ENCODE measurements at places on chromosomes 16 and 17. TPM values are rescaled to one million over a fixed set of nuclear protein-coding genes. Genes with fewer than 3 reads are reported as not detected.
A peak's percentile ranks its signal among the peaks of the same experiment; 100 is the strongest.

- no peak overlapping the region for H3K27ac ChIP-seq
- peaks cover 1% of the 10 kb centered on the region for H3K4me1 ChIP-seq
- H3K27me3 ChIP-seq, result no peaks in the 10 kb centered on the region
- no peak for DNase-seq
Measured at GRCh38 chr17:44687756-44688155, 1.8 kb downstream of the CCDC43 start.

- H3K27ac ChIP-seq, result peak overlapping the region; percentile 24
- no peak overlapping the region for H3K4me3 ChIP-seq
- H3K4me1 ChIP-seq, result peaks cover 34% of the 10 kb centered on the region
- H3K27me3 ChIP-seq, result no peaks in the 10 kb centered on the region
- DNase-seq, result no peak
Measured at GRCh38 chr16:65727534-65728137, 605.8 kb upstream of the CDH11 start.

DNA sequence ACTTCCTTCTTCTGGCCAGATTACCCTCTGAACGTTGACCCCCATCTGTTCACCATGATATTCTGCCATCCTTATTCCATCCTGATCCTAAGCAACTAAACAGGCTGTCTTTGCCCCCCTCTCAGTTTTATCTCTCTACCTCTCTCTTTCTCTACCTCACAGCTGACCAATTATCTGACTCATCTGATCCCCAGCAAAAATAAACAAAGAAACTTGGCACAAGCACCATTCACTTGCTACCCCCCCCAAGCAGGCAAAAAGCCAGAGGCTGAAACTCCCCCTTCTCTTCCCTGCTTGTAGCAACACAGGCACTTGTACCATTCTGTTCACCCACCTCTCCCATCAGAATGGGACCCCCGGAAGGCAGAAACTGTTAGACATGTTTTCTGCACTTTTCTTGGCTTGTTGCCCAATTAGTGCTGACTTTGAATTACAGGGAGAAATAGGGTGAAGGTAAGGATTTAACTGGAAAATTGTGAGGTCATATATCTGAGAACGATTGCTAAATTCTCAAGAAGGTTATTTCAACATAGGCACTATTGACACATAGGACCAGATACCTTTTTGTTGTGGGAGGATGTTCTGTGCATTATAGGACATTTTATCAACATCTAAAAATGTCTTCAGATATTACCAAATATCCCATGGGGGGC is 163.2 kb downstream of the TOX3 start:
- H3K27me3 ChIP-seq, result no peaks in the 10 kb centered on the region
- no peak overlapping the region for H3K27ac ChIP-seq
- no peaks in the 10 kb centered on the region for H3K4me1 ChIP-seq
- H3K4me3 ChIP-seq, result no peak overlapping the region

- no peaks in the 10 kb centered on the region for H3K27me3 ChIP-seq
- DNase-seq, result peak; percentile 13
- peak overlapping the region; percentile 13 for H3K27ac ChIP-seq
- H3K36me3 ChIP-seq, result no peaks in the 10 kb centered on the region
Measured at GRCh38 chr17:6853764-6854442, 22.4 kb upstream of the TEKT1 start.

- H3K4me3 ChIP-seq, result no peak overlapping the region
- H3K36me3 ChIP-seq, result peaks cover 9% of the 10 kb centered on the region
- H3K27me3 ChIP-seq, result peaks cover 38% of the 10 kb centered on the region
- H3K4me1 ChIP-seq, result no peaks in the 10 kb centered on the region
- H3K27ac ChIP-seq, result peak overlapping the region; percentile 23
Measured at GRCh38 chr16:86480444-86480843, 29.9 kb upstream of the FOXF1 start.

DNA sequence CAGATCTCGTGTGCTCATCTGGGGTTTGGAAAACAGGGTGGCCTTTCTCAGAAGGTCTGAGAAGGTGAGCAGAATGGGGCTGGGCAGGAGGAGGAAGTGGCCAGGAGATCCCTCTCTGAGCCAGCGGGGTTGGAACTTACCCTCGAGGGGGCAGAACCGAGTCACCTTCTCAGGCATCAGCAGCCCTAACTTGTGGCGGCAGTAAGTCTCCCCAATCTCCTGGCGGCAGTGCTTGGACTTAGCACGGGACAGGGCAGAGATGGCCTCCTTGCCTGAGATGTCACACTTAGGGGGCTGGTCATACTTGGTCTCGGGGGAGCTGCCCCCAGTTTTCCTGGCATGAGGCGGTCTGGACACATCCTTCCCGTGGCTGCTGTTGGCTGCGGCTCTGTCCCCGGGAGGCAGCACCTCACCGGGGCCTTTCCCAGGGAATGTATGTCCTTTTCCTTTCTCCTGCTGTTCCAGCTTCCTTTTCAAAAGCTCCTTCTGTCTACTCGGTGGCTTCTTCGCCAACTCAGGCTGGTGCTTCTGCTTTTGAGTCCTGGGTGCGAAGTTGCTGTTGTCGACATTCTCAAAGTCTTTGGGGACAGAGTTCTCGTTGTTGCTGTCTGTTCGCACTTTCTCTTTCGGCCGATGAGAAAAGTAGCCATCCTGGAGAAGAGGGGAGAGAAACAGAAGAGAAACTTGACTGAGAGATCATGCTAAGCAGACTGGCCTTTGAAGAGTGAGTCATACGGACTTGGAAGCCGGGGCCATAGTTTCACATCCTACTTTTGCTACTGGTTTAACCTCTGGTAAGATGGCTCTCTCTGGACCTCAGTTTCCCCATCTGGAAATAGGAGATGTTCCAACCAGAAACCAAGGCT is 211.7 kb downstream of the XYLT1 start:
- H3K36me3 ChIP-seq, result no peaks in the 10 kb centered on the region
- H3K27me3 ChIP-seq, result no peaks in the 10 kb centered on the region

DNA sequence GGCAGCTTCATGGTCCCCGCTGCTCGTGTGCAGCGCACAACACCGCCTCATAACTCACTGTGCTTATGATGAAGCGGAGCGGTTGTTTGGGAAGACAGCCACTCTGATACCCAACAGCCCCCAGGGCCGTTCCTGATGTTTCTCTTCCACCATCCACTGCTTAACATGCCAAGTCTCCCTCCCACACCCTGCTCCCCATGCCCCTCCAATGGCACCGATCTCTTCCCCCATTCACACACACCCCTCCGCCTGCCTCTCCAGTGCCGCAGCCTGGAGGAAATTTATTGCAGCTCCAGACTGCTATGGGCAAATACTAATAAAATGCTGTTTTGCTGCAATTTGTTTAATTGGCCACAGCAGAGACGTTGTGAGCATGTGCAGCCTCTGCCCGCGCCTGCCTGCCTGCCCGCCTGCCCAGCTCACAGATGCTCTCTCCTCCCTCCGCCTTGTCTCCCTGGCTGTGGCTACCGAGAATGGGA is 80.3 kb upstream of the LHX1 start:
- H3K27ac ChIP-seq, result no peak overlapping the region
- no peaks in the 10 kb centered on the region for H3K4me1 ChIP-seq
- H3K27me3 ChIP-seq, result peaks cover 3% of the 10 kb centered on the region
- no peak for DNase-seq

DNA sequence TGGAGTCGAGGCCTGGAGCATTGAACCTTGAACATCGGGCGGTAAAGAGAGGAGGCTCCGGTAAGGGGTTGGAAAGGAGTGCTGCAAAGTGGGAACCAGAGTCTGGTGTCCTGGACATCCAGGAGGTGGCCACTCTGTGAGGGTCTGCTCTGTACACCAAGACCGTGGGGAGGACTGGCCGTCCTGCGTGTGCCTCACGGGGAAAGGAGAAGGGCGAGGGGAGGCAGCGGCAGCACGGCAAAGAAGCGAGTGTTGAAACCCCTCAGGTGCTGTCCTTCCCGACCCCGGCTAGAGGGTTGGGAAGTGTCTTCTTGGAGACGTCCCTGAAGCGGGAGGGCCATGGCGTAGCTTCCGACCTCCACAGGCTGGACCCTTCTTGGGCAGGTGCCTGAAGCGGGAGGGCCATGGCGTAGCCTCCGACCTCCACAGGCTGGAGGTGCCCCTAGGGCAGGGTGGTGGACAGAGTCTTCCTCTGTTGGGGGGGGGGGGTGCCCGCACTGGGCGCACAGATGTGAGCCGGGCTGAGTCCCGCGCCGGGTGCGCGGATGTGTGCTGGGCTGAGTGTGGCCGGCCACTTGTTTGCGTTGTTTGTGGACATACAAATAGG is 42.0 kb downstream of the FOXK2 start:
- H3K27ac ChIP-seq, result no peak overlapping the region
- DNase-seq, result no peak
- H3K36me3 ChIP-seq, result peaks cover 6% of the 10 kb centered on the region
- H3K4me1 ChIP-seq, result peaks cover 13% of the 10 kb centered on the region
- H3K27me3 ChIP-seq, result no peaks in the 10 kb centered on the region

- DNase-seq, result no peak
- no peaks in the 10 kb centered on the region for H3K4me1 ChIP-seq
- no peak overlapping the region for H3K27ac ChIP-seq
- no peaks in the 10 kb centered on the region for H3K36me3 ChIP-seq
Measured at GRCh38 chr17:50576864-50577263, 16.3 kb downstream of the CACNA1G start.

DNA sequence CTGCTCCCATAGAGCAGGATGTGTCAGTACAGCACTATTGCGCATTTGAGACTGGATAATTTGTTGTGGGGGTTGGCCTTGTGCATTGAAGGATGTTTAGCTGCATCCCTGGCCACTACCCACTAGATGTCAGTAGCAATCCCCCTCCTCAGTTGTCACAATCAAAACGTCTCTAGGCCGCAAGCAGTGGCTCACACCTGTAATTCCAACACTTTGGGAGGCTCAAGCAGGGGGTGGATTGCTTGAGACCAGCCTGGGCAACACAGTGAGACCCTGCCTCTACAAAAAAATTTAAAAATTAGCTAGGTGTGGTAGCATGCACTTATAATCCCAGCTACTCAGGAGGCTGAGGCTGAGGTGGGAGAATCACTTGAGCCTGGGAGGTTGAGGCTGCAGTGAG is 48.4 kb downstream of the CENPV start:
- no peaks in the 10 kb centered on the region for H3K27me3 ChIP-seq
- H3K36me3 ChIP-seq, result peaks cover 5% of the 10 kb centered on the region
- H3K4me1 ChIP-seq, result no peaks in the 10 kb centered on the region
- no peak overlapping the region for H3K4me3 ChIP-seq
- H3K27ac ChIP-seq, result no peak overlapping the region
- DNase-seq, result peak; percentile 72

DNA sequence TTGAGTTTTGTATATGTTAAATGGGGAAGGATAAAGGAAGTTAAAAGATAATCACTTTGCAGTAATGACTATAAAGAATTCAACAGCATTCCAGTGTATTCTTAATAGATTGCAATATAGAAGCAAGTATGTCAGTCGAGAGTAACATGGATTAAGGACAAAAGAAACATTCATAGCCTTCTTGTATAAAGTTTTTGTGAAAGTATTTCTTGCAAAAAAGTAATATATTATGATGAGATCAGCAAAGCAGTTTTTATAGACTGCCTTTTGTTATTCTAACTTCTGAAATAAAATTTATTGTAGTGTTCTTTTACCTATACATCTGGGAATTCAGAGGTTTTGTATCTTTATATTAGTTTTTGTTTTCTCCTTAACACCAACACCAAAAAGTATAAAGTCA is 184.9 kb upstream of the RBL2 start:
- no peak overlapping the region for H3K4me3 ChIP-seq
- H3K4me1 ChIP-seq, result no peaks in the 10 kb centered on the region
- H3K27me3 ChIP-seq, result no peaks in the 10 kb centered on the region
- DNase-seq, result no peak

DNA sequence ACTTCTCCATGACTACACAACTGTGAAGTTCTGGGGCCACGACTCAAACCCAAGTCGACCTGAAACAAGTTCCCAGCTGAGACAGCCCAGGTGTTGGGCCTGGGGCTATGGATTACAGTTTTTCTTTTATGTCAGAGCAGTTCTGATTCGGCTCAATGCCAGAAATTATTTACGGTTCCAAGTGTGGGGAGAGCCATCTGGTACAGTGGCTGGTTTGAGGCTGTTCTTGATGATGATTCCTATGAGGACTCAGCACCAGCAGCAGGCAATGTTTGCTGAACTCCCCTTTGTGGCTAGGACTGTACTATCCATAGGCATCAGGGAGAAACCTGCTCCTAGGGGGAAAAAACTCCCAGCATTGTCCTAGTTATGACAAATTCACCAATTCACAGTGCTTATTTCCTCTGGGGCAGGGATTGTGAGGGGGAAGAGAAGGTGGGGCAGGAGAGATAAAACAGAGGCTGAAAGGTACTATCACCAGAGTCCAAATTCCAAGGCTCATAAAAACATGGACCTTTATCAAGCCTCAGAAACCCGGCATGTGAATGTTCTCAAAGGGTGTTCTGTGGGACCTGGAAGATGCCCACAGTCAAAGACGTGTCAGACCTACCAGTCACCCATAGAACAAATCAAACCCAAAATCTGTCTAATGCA is 18.2 kb upstream of the CMTM4 start:
- no peak for DNase-seq
- no peak overlapping the region for H3K27ac ChIP-seq
- no peaks in the 10 kb centered on the region for H3K4me1 ChIP-seq
- no peak overlapping the region for H3K4me3 ChIP-seq

GRCh38 chr16:64242492-64242891 is 879.4 kb downstream of the CDH11 start:
- H3K27me3 ChIP-seq, result no peaks in the 10 kb centered on the region
- H3K4me1 ChIP-seq, result peaks cover 3% of the 10 kb centered on the region
- H3K36me3 ChIP-seq, result no peaks in the 10 kb centered on the region
- H3K4me3 ChIP-seq, result no peak overlapping the region
- DNase-seq, result peak; percentile 90

DNA sequence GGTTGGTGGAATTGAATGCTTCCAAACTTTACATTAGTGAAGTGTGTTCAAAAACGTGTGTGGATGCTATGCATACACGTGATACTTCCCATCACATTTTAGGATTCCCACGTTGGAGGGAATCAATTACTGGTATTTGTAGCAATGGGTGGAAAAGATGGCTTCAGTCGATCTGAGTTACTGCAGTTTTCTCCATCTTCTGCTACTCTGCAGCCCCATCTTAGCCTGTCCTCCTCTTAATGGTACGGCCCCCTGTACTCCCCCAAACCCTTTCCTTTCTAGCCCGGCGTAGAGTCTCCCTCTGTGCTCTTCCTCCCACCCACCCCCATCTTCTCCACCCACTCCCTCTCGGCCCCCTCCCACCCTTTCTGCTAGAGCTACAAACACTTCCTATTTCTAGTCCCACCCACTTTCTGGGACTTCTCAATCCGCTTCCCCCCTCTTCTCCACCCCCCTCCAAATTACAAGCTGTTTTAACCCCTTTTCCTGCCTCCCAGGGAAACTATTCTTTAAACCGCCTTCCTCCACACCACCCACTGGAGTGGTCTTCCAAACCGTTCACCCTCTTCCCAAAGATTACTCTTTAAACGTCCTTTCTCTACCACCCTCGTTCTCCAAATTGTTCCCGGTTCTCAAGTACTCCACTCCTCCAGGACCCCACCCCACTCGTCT is 1.1 kb downstream of the CHTF8 start:
- H3K27ac ChIP-seq, result peak overlapping the region; percentile 78
- peaks cover 23% of the 10 kb centered on the region for H3K4me1 ChIP-seq
- H3K36me3 ChIP-seq, result no peaks in the 10 kb centered on the region
- peak; percentile 82 for DNase-seq
- H3K4me3 ChIP-seq, result peak overlapping the region; percentile 100

- H3K4me3 ChIP-seq, result no peak overlapping the region
- no peak overlapping the region for H3K27ac ChIP-seq
- H3K27me3 ChIP-seq, result no peaks in the 10 kb centered on the region
- peak; percentile 48 for DNase-seq
- peaks cover 6% of the 10 kb centered on the region for H3K4me1 ChIP-seq
Measured at GRCh38 chr17:62892870-62893338, 73.1 kb upstream of the TANC2 start.

FBXO47 gene
- not detected for total RNA-seq

C16orf86 gene
- total RNA-seq, result 6.4 TPM

TAT gene
- total RNA-seq, result not detected

NETO2 gene
- 7.5 TPM for total RNA-seq

PRMT7 gene
- 55.5 TPM for total RNA-seq

NEUROD2 gene
- not detected for total RNA-seq

PPP1R1B gene
- total RNA-seq, result 21.3 TPM

XYLT1 gene
- 10.1 TPM for total RNA-seq

CACNG3 gene
- not detected for total RNA-seq
